ENCODE measurements at places on chromosomes 3 and 15. TPM values are rescaled to one million over a fixed set of nuclear protein-coding genes. Genes with fewer than 3 reads are reported as not detected.

SHC4 gene
- 1.9 TPM for total RNA-seq

GRAMD2A gene
- total RNA-seq = not detected

CORO2B gene
- 0.19 TPM for total RNA-seq

CSTA gene
- total RNA-seq = not detected

PTX3 gene
- not detected for total RNA-seq

PPP1R14D gene
- not detected for total RNA-seq

SAMD7 gene
- not detected for total RNA-seq

ZBTB38 gene
- total RNA-seq = 64.7 TPM

SNURF gene
- total RNA-seq = 21.7 TPM

EXD1 gene
- total RNA-seq = not detected

COL6A5 gene
- not detected for total RNA-seq

NEK11 gene
- 1.3 TPM for total RNA-seq

NEIL1 gene
- 10.1 TPM for total RNA-seq

SOX14 gene
- total RNA-seq = not detected

AQP9 gene
- 0.26 TPM for total RNA-seq

ALDH1A2 gene
- total RNA-seq = 0.19 TPM
